ENCODE measurements at places on chromosomes 11 and 22. TPM values are rescaled to one million over a fixed set of nuclear protein-coding genes. Genes with fewer than 3 reads are reported as not detected.

LMNTD2 gene
- 1.1 TPM for total RNA-seq

FAT3 gene
- total RNA-seq: not detected

SLC25A17 gene
- 24.0 TPM for total RNA-seq

SCGB2A2 gene
- total RNA-seq: not detected

LRRC56 gene
- total RNA-seq: 0.08 TPM

MMP8 gene
- not detected for total RNA-seq

WNT7B gene
- 0.09 TPM for total RNA-seq

HPX gene
- 29.6 TPM for total RNA-seq

PRRG4 gene
- total RNA-seq: 0.95 TPM

GRCh38 chr11:78607696-78608095 is 33.0 kb upstream of the NARS2 start:
- no peak for DNase-seq

DNA sequence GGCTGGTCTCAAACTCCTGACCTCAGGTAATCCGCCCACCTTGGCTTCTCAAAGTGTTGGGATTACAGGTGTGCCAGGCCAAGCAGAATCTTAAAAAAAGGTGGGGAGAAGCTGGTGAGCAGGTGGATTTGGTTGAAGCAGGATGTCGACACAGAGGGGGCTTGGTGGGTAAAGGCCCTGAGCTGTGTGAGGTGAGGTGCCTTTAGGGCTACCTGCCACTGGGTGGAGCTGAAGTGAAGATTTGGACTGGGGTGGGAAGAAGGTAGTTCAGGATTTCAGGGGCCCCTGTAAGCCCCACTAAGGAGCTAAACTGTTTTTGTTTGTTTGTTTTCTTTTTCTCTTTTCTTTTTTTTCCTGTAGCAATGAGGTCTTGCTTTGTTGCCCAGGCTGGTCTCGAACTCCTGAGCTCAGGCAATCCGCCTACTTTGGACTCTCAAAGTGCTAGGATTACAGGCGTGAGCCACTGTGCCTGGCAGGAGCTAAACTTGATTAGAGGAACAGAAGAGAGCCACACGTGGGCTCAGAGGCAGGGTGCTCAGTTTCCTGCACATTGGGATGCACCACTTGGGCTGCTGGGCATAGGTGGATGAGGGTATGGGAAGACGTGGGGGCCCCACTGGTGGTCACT is 6.0 kb downstream of the P2RX6 start:
- no peak for DNase-seq

- no peak for DNase-seq
Observed at GRCh38 chr22:39524753-39525657, 4.6 kb downstream of the ATF4 start.

GRCh38 chr11:44456544-44457300 is 108.7 kb upstream of the CD82 start:
- no peak for DNase-seq

DNA sequence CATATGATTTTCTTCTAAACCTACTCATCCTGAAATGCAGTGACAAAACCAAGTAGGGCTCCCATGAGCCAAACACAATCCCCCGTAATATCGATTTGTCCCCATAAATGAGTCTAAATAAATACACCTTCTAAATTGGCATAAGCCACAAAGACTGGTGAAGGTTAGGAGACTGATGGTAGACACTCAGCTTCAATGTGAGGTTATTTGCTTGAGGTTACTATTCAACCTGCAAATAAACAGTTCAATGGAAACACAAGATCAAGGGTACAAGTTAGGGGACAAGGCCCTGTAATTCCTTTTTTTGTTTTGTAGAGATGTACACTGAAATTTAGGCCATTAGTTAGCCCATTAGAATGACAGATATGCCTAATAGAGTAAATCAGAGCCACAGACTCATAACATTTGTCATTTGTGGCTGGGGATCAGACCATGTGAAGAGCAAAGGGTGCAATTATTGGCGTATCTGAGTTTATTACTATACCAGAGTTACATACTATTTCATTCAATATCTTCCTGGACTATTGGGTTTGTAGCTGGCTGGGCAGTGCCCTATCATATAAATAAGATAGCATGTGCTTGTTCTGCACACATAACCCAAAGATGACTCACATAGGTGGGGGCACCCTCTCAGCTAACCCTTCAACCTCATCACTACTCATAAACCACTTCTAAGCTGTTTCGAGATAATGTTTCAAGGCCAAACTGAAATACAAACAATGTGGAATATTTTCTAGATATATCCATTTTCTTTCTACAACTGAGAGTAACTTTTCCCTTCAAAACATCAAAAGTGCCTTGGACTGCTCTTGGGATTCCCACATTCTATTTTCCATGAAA is 695.3 kb downstream of the KCNA4 start:
- peak; percentile 75 for DNase-seq

GRCh38 chr11:15747671-15748070 is 608.7 kb downstream of the SOX6 start:
- no peak for DNase-seq

DNA sequence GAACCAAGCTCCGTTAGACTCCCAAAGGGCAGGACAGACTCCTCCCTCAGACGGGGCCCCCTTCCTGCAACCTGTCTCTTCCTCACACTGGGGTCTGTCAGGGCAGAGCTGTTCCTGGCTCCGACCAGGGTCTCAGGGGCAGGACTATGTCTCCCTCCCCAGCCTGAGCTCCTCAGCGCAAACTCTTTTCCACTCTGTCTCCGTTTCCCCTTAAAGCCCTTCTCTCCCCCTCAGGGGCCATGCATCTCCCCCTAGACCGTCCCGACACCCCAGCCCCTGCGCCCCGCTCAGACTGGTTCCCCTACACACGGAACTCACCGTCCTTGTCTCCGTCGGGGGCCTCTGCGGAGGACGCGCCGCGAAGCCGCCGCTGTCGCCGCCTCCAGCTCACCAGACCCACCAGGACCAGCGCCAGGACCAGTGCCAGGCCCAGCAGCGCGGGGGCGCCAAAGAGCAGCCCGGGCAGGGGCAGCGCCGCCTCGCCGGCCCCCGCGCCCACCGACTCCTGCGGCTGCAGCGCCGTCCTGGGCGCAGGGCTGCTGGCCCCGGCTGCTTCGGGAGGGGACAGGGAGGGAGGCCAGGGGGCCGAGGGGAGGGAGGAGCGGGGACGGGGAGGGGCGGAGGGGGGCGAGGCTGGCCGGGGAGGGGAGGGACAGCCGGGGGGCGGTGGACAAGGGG is 684 bp downstream of the TNFRSF13C start:
- peak; percentile 45 for DNase-seq

DNA sequence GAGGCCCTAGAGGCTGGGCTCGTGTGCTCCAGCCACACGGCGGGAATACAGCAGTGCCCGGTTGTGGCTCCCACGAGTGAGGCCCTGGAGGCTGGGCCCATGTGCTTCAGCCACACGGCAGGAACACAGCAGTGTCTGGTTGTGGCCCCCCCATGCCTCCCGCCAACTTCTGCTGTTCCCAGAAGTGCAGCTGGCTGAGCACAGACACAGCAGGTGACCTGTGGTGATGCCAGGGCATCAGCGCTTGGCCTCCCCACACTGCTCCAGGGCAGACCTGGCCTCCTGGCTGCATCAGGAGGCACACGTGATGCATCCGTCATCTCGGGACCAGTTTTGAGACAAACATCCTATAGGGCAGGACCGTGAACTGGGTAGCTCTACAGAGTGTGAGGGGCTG is 110.3 kb downstream of the KCNQ1OT1 start:
- DNase-seq: no peak

DNA sequence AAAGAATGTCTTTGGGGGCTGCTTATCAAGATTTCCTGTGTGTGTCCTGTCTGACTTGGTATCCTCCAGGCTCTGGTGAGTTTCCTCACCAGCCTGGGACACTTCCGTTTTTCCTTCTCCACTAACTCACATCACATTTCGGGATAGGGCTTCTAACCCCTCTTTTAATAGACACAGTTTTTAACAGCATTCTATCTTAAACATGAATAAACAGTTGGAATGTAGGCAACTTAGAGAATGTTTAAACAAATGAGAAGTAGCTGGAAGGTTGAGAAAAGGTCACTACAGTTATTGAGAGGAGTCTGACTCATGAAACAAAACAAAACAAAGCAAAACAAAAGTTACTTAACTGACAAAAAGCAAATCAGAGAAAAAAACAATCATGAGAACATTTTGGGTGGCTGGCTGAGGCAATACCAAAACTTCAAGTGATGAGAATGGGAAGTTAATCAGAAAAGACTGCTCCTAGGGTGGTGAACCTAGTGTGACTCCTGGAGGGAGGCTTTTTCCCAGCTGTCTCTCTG is 64.7 kb upstream of the CTSC start:
- no peak for DNase-seq

DNA sequence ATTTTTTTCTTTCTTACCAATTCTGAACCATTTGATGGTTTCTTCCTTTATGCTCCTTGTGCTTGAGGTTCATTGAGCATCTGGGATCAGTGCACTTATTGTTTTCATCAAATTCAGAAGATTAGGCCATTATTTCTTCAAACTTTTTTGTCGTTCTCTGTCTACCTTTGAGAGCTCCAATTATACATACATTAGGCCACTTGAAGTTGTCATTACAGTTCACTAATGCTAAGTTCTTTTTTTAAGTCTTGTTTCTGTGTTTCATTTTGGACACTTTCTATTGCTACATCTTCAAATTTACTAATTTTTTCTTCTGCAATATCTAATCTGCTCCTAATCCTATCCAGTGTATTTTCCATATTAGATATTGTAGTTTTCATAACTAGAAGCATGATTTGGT is 40.8 kb downstream of the CDPF1 start:
- no peak for DNase-seq

GRCh38 chr11:36155770-36156160 is 133.5 kb downstream of the COMMD9 start:
- no peak for DNase-seq

DNA sequence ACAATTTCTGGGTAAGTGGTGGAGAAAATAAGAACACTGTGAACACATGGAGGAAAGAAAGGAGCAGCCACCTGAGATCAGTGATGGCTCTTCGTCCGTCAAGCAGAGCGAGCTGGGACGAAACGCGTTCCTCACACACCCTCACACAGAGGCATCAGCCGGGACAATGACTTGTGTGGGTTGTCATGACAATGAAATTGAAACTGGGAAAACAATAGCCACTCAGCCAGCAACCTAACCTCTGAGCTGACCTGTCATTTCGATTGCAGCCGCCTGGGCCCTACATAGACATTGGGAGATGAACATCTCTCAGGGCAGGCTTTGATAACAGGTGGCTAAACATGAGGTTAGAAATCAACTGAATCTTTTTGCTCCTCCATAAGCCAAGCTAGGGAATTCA is 51.3 kb downstream of the TRIM29 start:
- DNase-seq: no peak

GRCh38 chr11:62108971-62109404 is 14.8 kb upstream of the INCENP start:
- DNase-seq: no peak

GRCh38 chr11:33317662-33318061 is 60.5 kb downstream of the HIPK3 start:
- no peak for DNase-seq

GRCh38 chr11:30107899-30108298 is 91.1 kb upstream of the KCNA4 start:
- DNase-seq: no peak

GRCh38 chr11:42840176-42840829 is 471.5 kb upstream of the API5 start:
- DNase-seq: peak; percentile 39

DNA sequence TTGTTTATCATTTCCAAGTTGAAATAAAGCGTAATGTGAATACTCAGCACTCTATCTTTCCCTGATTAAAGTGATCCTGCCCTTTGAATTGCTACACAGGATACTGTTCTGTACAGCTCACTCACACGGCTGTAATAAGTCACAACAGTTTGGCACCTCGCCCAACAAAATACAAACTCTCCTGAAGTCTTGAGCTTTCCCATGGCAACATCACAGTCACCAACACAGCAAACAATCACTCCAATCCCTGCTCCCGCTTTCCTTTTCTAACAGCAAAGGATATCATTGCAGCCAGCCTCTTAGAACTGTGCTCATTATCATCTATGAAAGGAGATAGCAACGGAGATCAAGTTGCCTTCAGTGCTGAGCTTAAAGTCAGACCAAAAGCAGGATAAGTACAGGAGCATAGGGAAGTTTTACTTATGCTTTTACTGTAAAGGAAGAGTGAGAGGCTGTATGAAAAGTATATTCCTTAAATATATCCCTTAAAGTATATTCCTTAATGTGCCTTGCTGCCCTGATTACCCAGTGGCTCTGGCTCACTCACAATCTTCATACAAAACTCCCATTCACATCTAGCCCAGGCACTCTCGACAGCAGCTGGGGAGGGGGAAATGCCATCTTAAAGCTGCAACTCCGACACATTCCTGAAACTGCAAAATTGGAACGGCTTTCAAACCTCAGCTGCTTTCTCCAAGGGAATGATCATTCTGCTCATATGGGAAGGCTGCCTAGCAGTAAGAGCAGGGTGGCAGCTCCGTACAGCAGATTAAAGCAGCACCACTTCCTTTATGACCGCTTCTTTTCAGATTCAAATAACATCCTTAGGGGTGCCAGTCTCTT is 35.8 kb downstream of the MAML2 start:
- peak; percentile 81 for DNase-seq

- DNase-seq: no peak
Observed at GRCh38 chr11:17382046-17382728, 6.3 kb downstream of the KCNJ11 start.

GRCh38 chr11:1356007-1356435 is 33.7 kb upstream of the BRSK2 start:
- no peak for DNase-seq

- DNase-seq: no peak
Observed at GRCh38 chr11:25562417-25562816, 769.5 kb upstream of the ANO3 start.

DNA sequence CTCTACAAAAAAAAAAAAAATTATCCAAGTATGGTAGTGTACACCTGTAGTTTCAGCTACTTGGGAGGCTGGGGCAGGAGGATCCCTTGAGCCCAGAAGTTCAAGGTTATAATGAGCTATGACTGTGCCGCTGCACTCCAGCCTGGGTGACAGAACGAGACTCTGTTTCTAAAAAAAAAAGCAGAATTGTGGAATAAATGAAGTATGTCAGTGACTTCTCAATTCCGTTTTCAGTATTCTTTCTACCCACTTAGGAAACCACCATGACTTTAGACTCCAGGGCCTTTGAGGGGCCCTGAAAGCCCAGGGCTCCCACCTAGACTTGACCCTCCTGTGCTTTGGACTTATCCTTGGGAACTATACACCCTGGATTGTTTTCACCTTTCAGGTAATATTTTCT is 6.5 kb upstream of the NUP160 start:
- no peak for DNase-seq

DNA sequence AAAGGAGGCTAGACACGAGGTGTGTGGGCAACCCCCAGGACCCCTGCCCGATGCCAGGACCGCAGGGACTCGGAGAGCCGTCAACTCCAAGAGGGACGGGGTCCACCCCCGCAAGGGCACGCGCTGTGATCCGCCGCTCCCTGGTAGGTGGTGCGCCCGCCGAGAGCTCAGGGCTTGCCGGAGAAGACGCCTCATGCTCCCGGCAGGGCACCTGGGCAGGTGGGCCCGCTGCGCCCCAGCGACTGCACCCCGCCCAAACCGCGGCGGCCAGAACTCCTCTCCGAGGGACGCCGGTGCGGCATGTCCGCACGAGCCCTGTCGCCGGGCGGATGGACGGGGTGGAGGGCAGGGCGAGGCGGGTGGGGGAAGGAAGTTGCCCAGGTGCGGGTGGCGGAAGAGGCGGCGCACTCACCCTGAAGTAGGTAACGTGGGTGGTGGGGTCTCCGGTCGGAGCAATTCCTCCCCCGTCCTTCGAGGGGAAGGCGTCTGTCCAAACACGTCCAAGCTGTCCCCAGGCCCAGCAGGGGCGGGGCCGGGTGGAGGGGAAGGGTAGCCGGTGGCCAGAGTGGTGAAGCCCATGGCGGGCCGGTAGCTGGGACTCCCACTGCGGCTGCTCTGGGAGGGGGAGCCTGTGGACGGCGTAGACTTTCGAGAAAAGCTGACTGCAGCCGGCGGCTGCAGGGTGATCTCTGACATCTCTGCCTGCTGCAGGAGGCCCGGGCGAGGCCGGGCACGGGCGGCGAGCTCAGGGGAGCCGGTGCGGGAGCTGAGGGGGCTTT is 37.2 kb downstream of the IGSF9B start:
- DNase-seq: no peak
